ENCODE measurements at places on chromosomes 11 and 22. TPM values are rescaled to one million over a fixed set of nuclear protein-coding genes. Genes with fewer than 3 reads are reported as not detected.

LRRC56 gene
- 0.36 TPM for total RNA-seq

TCN1 gene
- not detected for total RNA-seq

- no peak for DNase-seq
- H3K4me3 ChIP-seq: no peak overlapping the region
- H3K27me3 ChIP-seq: no peaks in the 10 kb centered on the region
- H3K36me3 ChIP-seq: no peaks in the 10 kb centered on the region
- no peak overlapping the region for H3K27ac ChIP-seq
Measured at GRCh38 chr11:90639461-90639993, 416.7 kb upstream of the CHORDC1 start.

- H3K36me3 ChIP-seq: no peaks in the 10 kb centered on the region
- DNase-seq: no peak
- no peaks in the 10 kb centered on the region for H3K27me3 ChIP-seq
- H3K4me3 ChIP-seq: no peak overlapping the region
- no peak overlapping the region for H3K27ac ChIP-seq
- no peaks in the 10 kb centered on the region for H3K4me1 ChIP-seq
Measured at GRCh38 chr11:15569305-15570025, 454.7 kb downstream of the INSC start.

DNA sequence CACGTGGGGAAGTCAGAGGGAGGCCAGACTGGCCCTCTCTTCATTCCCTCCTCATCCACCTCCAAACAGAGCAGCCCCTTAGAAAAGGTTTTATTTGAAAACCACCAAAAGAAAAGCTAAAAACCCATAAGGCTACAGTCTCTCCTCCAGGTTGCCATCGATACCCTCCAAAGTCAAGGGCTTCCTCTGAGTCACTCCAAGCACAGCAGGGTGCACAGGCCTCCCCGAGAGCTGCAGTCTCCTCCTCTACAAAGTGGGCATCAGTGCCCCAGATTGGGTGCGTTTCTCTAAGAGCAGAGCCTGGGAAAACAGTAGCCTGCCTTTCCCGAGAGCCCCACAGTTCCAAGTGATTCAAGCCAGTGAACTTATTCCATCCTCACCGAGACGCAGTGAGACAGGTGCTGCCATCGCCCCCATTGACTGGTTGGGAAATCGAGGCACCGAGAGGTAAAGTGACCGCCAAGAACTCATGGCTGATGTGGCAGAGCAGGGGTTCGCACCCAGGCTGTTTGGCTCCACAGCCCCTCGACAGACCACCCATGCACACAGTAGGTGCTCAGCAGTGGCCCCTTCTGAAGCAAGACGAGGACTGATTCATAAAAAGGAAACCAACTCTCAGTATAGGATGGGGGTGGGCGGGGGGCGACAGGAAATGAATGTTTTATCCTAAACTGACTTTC lies 91.7 kb upstream of the SHISAL1 start:
- H3K4me3 ChIP-seq: no peak overlapping the region
- H3K4me1 ChIP-seq: no peaks in the 10 kb centered on the region
- H3K36me3 ChIP-seq: no peaks in the 10 kb centered on the region
- DNase-seq: no peak
- no peaks in the 10 kb centered on the region for H3K27me3 ChIP-seq

- DNase-seq: no peak
- H3K27me3 ChIP-seq: no peaks in the 10 kb centered on the region
- no peaks in the 10 kb centered on the region for H3K36me3 ChIP-seq
- H3K27ac ChIP-seq: no peak overlapping the region
- no peaks in the 10 kb centered on the region for H3K4me1 ChIP-seq
Measured at GRCh38 chr11:5524756-5525155, 8.3 kb upstream of the UBQLNL start.

DNA sequence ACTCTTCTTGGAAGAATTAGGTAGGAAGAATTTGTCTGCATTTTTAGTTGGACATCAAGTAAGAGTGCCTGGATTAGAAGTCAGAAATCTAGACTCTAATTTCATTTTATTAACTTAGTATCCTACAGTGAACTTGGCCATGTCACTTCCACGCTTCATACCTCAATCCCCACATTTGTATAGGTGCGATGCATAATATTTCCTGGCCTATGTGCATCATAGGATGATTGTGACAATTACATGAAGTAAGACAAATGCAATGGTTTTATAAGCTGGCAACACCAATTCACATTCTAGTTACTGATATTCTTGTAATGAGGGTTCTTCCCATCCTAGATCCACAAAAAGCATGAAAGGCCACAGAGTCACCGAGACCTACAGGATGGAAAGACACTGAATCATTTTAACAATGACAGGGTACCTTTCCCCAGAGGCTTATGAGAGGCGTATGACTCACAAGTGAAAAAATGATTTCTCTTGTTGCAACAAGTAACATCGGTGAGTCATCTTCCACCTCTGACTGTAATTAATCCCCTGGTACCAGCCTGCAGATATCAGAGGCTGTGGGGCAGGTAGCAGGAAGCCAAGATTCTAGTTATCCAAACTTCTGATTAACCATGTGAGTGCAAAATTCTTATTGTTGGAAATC lies 56.0 kb upstream of the OR5AK2 start:
- no peak overlapping the region for H3K27ac ChIP-seq
- DNase-seq: no peak
- no peaks in the 10 kb centered on the region for H3K27me3 ChIP-seq
- no peak overlapping the region for H3K4me3 ChIP-seq

- H3K4me1 ChIP-seq: peaks cover 8% of the 10 kb centered on the region
- H3K27me3 ChIP-seq: no peaks in the 10 kb centered on the region
- no peak for DNase-seq
- no peak overlapping the region for H3K4me3 ChIP-seq
Measured at GRCh38 chr11:8232849-8233606, 30.6 kb downstream of the LMO1 start.

DNA sequence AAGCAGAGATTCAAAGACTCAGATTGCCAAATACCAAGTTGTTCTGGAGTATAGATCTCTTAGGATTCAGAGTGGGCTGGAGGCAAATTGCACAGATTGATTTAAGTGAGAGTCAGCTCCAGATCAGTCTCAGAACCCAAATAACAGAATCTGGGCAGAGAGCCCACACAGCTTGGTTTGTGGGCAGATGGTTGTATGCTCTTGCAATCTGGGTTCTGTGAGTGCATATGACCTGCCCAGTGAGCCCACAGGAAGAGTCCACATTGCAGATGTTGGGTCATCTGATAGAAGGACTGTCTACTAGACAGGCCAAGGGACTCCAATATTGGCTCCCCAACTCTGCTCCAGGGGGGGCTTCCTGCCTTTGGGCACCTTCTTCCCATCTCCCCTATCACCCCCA lies 65.9 kb downstream of the ADAMTS15 start:
- no peaks in the 10 kb centered on the region for H3K36me3 ChIP-seq
- H3K27ac ChIP-seq: peak overlapping the region; percentile 86
- H3K27me3 ChIP-seq: no peaks in the 10 kb centered on the region
